ENCODE measurements at places on chromosomes 7 and 10.

DNA sequence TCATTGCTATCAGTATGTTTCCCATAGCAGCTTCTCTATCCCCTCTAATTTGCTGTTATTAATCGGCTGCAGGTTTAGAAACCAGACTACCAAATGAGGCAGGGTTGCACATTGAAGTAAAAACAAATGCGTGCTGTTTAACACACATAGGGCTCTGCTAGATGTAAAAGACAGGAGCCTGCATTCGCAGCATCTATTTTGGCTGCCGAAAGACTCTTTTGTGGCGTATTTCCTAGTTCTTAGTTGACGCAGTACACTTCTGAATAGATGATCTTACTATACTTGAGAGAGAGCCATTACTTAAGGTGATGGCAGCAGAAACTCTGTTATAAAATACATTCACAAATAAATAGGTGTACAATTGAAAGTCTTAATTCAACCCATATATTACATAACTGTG is 21.4 kb downstream of the SGCE start:
- DNase-seq, result no peak

DNA sequence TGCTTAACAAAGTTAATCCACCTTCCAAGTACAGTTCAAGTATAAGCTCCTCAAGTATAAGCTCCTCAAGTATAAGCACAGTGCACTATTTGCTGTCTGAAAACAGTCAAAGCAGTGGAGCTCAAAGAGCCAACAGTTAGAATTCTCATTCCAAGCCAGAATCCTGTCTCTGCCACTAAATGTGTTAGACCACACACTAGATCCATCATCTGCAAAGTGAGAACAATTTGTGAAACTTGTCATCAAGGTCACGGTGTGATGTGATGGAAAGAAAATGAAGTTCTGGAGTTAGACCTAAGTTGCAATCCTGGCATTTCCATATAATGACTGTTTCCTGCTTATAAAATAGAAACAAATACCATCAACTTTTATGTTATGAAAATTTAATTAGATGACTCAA is 602.5 kb downstream of the TNS3 start:
- DNase-seq, result no peak

DNA sequence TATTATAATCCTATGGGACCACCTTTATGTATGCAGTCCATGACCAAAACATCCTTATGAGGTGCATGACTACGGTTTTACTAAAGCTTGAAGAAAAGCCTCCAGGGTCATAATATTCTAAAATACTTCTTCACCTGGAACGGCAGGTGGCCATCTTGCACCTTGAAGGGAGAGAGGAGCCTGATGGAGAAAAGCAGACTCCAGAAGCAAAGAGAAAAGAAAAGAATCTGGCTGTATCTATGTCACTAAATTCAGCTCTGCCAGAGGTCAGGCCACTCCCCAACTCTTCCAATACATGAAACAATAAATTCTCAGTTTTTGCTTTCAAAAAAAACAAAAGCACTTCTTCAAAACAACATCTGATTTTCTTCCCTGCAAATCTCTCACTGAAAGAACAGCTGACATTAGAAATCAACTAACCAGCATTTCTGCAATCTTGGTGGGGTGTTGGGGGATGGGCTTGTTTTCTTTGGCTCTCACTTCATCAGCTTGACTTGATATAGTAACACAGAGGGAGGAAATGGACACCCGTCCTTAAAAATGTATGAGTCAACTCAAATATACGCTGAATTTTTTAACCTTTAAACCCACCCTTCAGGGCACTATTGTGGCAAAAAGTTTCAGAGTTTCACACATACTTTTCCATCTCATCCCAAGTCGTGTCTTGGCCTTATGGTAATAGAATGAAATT is 21.7 kb downstream of the HIBADH start:
- peak; percentile 79 for DNase-seq

DNA sequence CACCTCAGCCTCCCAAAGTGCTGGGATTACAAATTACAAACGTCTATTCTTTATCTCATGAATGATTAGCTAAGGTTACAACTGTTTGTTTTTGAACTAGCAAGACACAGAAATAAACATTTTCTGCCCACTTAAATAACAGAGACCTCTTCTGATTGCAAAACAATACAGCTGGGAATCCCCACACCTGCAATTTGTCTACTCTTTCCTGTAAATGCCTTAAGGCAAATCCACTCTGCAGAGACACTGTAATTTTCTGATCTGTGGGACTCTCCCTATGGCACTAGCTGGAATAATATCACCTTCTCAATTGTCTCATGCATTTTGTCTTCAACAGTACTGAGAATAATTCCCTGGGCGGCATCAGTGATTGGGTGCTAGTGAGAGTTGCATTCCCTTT is 149.3 kb upstream of the FAM3C start:
- no peak for DNase-seq

GRCh38 chr10:71708301-71708703 is 11.3 kb downstream of the C10orf105 start:
- DNase-seq, result no peak

DNA sequence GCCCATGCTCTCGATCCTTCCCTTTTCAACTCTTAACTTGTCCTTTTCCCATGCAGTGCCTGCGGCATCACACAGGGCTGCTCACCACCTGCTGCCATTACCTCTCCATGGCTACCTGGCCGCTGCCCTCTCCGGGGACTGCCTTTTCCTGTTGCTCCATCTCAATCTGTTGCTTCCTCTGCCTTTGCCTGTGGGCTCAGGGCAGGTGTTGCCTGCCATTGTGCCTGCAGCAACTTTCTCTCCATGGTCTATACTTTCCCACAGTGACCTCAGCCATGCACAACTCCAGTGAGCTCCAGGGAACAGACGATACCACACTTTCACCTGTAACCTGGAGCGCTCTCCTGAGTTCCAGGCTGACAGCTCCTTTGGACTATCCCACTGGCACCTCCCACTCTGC is 3.2 kb downstream of the DNAJB12 start:
- no peak for DNase-seq

DNA sequence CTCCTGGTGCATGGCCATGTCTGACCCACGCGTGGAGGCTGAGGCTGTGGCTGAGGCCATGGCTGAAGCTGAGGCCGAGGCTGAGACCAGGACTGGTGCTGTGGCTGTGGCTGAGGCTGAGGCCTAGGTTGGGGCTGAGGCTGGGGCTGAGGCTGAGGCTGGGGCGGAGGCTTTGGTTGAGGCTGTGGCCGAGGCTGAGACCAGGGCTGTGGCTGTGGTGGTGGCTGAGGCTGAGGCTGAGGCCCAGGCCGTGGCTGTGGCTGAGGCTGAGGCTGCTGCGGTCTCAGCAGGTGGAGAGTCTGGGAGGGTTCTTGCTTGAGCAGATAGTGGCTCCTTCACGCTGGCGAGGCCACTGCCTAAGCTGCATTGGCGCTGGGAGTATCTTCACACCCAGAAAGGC is 76.4 kb downstream of the WDR37 start:
- no peak for DNase-seq

DNA sequence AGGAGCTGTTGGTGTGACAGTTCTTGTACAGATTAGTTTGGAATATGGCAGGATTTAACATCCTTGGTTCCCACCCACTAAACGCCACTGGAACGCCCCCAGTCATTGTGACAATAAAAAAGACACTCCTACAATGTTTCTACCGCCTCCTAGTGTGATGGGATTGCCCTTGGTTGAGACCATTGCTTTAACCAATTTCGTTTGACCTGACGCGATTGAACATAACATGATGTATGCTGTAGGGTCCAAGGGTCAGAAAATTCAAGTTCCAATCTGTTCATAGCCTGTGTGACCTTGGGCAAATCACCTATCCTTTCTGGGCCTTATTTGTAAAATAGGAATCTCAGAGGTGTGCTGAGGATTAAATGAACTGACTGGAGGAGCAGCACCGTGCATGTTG is 12.5 kb downstream of the MXI1 start:
- DNase-seq, result no peak

DNA sequence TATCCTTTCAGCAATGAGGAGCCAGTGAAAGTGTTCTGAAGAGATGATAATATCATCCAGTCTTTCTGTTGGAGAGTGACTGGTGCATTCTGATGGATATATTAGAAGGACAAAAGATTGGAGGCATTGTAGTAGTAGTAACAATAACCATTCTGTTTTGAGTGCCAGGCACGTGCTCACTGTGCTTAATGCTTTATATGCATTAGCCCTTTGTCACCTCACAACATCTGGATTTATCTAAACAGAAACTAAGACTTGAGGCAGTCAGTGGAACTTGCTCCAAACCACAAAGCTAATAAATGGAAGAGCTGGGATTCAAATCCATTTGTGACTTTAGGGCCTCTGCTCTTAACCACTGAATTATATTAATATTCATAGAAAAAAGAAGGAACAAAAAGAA is 84.5 kb upstream of the OIT3 start:
- DNase-seq, result no peak

- no peak for DNase-seq
Observed at GRCh38 chr10:122503886-122504609, 42.7 kb downstream of the HTRA1 start.

DNA sequence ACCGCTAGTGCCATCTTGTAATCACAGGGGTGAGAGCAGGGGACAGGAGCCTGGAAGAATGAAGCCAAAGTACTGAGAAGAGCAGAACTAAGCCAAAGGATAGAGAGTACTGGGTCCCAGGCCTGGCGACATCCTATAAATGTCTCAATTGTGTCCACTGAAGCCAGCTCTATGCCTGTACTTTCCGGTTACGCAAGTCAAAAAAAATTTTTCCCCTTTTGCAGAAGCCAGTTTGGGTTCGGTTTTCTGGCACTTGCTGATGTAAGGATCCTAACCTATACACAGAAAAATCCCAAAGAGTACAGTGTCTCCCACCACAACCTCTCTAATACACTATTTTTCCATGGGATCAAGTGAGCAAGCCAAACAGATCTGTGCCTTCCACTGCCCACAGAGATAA is 61.1 kb downstream of the PLXNA4 start:
- DNase-seq, result no peak

DNA sequence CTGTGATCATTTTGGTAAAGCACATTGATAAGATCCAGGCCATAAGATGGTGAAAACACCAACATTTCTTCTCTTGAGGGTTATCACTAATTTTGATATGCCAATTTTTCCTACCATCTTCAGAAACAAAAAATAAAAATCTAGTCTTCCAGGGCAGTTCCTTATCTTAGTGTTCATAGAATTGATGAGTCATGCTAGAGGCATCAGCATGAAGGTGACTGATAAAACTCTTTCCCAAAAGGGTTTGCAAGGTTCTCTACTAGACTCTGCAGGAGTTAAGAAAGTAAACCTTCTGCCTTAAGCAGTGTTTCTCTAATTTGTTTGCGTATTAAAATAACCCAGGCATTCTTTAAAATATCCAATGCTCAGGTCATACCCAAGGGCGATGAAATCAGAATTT is 483.1 kb upstream of the CNTNAP2 start:
- no peak for DNase-seq

GRCh38 chr10:127982601-127983000 is 75.7 kb downstream of the PTPRE start:
- no peak for DNase-seq

- no peak for DNase-seq
Observed at GRCh38 chr10:17502814-17503213, 48.4 kb upstream of the ST8SIA6 start.

DNA sequence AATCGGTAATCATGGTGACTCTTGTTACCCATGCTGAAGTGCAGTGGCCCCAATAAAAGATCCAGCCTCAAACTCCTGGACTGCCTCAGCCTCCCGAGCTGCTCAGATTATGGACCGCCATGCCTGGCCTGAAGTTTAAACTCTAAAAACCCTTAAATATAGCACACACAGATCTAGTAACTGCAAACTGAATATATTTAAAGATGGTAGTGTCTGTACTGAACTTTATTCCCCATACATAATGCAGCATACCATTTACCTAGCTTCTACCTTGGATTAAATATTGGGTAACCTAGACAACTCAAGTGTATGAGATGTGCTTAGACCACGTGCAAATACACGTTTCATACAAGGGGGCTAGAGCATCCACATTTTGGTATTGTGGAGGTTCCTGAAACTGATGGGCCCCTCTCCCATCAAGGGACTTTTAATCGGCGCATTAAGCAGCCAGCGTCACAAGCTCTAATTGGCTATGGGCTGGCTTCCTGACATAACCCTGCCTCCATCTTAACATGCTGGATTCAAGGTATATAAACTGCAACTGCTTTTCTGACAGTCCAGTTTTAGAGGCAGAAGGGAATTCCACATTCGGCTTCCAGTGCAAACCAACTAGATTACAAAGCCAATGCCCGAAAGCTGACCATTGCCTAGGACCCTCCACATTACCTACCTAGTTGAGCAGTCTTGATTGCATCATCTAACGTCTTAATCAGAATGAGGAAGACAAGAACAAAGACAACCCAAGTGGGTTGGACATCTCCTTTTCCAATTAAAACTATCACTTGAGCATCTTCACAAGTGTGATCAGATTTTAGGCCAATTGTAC is 13.0 kb downstream of the HNRNPA2B1 start:
- no peak for DNase-seq

DNA sequence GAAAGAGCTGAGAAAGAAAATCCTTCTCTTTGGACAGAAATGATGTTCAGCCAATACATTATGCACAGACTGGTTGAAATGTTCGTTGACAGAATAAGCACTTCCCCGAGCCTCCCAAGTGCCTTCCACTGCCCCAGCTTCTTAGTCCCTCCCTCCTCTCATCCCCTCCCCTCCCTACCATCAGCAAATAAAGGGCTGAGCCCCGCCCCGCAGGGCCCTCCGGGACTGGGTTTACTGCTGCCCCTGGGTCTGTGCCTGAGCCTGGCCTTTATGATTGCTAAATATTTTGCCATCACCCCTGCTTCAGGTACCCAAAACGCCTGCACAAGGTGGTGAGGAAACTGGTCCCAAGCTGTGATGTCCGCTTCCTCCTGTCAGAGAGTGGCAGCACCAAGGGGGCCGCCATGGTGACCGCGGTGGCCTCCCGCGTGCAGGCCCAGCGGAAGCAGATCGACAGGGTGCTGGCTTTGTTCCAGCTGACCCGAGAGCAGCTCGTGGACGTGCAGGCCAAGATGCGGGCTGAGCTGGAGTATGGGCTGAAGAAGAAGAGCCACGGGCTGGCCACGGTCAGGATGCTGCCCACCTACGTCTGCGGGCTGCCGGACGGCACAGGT is 28.1 kb downstream of the HKDC1 start:
- DNase-seq, result no peak

DNA sequence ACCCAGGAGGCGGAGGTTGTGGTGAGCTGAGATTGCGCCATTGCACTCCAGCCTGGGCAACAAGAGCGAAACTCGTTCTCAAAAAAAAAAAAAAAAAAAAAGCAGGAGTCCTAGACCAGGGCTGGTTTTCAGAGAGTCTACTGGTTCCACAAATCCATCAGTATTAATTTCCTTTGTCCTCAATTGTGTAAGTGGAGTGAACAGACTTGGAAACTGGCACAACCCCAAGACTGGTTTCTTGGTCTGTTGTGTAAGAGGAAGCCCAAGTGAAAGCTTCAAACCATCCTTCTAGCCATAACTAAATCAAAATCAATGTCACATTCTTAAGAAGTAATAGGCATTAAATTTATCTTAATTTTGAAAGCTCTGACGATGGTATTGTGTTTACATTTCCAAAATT is 213.6 kb downstream of the DGKI start:
- no peak for DNase-seq

GRCh38 chr10:131997366-131998049 is 15.8 kb upstream of the BNIP3 start:
- DNase-seq, result peak; percentile 78

- DNase-seq, result no peak
Observed at GRCh38 chr10:71757399-71757922, 15.9 kb downstream of the VSIR start.

GRCh38 chr10:104119996-104120395 is 2.0 kb upstream of the SFR1 start:
- peak; percentile 24 for DNase-seq

All from astrocyte of the spinal cord (primary cell).